SK-N-SH treated with all-trans-retinoic acid at 6 μM for 48 hours (cell line): ENCODE measurements at places on chromosomes 7 and 10.

DNA sequence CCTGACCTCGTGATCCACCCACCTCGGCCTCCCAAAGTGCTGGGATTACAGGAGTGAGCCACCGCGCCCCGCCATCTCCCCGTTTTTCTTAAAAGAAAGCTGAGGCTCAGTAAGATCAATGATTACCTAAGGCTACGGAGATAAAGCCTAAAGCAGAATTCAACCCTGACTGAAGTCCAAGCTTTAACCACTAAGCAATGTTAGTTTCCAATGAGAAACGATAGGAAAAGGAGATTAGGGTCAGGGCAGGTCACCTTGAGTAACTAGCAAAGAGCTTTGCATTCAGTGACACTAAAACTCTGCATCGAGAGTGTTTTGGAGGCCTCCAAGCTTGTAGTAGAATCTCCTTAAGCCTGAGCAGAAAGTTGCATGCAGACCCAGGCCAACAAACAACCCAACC, 17.6 kb upstream of the PRXL2A start:
- ATAC-seq = no peak

DNA sequence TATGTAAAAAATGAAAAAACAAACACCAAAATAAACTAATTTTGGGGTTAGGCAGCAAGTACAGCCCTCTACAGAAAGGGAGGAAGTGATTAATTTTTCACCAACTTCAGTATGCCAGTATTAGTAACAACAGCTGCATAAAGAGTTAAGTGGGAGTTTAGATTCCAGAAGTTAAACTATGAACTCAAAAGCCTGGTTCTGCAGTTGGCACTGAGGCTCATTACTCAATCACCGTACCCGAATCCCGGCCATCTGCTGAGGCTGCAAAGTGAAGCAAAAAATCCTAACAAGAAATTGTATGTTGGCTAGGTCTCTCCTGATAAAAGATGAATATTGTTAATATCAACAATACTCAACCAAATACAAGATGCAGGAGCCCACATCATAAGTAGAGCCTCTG, 4.0 kb downstream of the NUDT5 start:
- no peak for ATAC-seq

DNA sequence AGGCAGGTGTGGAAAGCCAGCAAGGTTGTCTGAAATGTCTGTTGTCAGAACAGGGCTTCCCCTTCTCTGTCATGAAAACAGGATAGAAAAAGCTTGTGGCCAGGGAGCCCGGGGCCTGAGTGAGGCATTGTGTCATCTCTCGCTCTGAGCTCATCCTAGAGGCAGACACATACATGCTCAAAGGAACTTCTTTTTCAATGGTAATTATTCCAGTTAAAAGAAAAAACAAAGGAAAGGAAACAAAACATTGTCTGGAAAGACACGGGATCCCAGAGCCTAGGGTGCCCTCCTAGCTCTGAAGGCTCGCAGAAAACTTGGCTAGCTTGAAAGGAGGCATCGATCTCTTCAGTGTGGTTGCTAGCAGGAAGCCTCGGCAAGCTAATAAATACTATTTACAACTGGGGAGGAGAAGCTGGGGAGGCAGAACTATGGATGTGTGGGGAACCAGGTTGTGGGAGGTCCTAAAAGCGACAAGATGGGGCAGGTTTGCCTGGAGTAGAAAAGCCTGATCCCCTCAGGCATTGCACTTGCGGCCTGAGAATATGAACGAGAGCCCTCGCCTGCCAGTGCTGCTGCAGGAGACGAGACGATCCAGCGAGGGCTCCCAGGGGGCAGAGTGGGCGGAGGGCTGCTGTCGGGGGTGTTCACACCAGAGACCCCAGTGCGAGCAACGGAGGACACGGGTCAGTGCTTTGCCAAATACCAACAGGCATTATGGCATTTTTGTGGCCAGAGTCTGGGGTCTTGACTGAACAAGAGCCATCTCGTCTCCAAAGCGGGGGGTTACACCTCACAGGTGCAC, 32.8 kb upstream of the DGKI start:
- no peak for ATAC-seq

GRCh38 chr10:88386204-88386788, 196.8 kb downstream of the RNLS start:
- ATAC-seq = peak; percentile 77

DNA sequence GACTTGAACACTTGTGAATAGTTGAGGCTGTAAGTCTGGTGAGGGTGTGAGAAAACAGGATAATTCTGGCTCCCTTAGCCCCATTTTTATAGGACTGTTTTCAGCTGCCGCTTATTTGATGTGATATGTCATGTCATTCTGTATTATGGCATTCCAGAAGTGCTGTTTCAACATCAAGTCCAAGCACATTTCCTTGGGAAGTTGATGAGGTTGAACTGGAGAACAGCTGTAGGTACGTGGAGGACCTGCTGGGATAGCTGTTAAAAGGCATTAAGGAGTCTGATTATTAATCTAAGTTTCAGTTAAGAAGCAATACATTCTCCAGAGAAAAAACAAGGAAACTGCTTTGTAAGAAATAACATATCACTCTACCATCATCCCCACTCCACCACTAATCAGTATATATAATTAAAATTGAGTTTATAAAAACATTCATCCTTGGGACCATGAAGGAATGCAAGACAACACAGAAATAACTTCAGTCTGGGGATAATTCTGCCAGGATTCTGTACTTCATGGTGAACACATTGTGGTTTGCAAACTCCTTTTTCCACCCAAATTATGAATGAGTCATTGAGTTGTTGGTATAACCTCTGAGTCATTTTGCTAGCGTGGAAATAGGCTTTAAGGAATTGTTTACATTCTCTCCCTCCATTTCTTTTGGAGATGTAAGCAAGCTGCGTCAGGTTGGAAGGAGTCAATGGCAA, 39.9 kb upstream of the TMEM229A start:
- no peak for ATAC-seq

DNA sequence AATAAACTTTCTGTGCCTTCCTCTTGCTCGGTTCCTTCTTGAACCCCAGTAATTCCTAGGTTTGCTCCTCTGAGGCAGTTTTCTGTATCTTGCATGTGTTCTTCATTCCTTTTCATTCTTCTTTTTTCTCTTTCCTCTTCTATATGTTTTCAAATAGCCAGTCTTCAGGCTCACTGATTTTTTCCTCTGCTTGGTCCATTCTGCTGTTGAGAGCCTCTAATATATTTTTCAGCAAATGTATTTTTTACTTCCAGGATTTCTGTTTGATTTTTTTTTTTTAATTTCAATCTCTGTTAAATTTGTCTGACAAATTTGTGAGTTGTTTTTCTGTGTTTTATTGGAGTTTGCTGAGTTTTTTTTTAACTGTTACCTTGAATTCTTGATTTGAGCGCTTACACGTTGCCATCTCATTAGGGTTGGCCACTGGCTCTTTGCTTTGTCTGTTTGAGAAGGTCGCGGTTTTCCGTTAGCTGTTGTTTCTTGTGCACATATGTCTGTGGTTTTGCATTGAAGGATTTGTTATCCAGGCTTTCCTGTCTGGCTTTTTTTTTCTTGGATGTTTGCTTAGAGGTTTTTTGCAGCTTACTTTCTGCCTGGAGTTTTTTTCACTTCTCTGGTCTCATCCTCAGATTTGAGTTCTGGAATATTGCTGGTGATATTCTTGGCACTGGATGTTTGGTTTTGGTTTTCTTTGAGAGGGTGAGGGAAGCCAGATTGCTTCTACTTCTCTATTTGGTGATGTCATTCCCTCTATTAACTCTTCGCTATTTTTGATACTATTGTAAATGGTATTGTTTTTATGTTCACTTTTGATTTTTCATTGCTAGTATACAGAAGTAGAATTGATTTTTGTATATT, 12.7 kb downstream of the SPRN start:
- ATAC-seq = no peak

DNA sequence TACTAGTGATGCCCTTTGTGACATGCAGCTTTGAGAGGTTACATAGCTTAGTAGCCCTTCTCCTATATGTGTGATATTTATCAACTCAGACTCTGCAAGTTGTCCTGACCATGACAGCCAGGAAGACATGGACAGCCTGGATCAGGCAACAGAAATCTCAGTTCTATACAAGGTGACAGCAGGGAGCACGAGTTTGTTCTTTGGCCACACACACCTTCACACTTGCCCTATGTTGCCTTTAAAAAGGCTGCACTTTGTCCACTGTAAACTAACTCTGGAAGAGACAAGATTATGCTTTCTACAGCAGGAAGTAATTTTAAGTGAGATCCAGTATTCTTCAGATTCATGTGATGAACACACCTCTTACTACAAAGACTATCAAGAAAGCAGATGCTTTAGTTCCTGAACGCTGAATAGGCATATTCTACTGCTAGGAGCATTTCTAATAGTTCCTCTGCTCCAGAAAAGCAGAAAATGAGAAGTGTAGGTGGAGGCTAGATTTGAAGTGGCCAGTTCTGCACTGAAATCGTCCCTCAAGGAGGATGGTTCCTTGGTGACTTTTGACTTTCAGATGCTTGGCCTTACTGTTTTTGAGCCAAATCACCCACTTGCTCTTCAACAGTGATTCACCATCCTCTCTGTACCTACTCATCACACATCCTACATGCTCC, 239.2 kb downstream of the COBL start:
- no peak for ATAC-seq

- ATAC-seq = no peak
Measured at GRCh38 chr7:104900525-104901239, 113.3 kb upstream of the KMT2E start.

- peak; percentile 95 for ATAC-seq
Measured at GRCh38 chr7:42911454-42912447, at the start of gene C7orf25. C7orf25 (minus strand) TSS chr7:42912070; CDS start chr7:42910900, 1,170 bp downstream.

- no peak for ATAC-seq
Measured at GRCh38 chr10:107687701-107688100, 523.2 kb upstream of the SORCS1 start.

DNA sequence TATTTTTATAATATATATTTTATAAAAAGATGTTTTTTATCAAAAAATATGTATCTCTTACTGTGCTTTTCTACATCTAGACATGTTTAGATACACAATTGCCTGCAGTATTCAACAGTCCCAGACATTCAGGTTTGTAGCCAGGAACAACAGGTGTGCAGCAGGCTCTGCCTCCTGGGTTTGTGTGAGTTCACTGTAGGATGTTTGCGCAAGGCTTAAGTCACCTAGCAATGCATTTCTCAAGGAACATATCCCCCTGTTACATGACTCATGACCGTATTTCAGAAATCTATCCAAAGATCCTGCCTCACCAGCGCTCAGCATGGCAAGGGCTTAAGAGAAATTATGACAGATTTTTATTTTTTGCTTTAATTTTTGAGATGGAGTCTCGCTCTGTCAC, 41.5 kb downstream of the PITRM1 start:
- no peak for ATAC-seq

DNA sequence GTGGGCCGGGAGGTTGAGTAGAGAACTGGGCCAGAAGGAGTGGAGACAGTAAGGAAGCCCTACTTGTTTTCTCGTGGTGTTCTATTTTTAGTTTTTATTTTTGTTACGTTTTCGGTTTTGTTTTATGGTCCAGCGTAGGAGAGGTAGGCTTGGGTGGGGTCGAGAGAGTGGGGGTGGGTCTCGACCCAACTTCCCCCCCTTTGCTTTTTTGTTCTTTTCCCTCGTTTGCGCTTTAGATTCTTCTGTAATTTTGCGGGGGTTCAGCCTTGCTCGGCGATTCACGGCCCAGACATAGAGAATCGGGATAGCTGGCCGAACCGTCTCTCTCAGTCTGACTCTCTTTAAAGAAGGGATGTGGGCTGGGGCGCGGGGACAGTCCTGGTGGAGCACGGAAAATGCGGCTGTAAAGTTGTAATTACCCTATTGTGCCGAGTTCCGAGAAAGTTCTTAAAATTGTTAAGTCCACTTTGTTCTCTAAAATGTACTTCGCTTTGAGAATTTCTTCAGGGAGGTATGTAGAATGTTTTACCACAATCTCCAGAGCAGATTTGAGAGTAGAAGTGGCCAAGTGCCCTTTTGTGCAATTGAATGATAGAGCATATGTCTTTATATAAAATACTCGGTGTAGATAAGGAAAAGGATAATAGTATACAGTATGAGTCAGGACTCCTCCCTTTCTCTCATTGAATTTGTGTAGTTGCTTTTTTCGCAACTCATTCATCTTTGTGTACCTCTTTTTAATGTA, 816 bp downstream of the DMTF1 start:
- peak; percentile 35 for ATAC-seq

DNA sequence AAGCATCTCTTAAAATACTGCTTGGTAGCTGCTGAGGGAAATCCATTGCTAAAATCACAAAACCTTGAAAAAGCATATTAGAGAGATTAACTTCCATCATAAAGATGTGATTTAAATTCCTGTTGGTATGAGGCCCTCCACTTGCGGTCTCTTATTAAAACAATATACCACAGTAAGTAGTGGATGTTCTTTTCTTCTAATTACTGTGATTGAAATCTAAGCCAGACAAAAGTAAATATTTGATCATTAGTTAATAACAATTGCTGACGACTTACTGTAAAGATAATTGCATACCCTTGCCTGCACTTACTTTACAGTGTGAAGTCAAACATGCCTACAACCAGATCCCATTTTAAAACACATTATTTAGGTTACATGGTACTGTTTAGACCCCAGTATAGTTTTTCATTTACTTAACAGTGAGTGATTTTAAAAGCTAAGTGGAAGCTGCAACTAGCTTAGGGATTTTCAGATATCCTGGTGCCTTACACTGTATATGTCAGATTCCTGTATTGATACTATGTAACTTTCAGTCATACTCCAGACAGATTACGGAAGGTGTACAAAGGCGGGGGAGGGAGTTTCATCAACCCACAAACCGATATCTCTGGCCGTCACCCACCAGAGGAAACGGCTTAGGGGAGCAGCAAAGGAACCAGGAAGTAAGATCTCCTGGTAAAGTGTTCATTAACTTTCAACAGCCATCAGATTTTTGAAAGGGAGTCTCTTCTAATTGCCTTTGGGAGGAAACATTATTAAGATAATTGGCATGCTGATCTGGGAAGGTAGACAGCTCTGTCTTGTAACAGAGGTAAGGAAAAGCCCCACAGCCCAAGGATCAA, 986 bp downstream of the NRP1 start:
- ATAC-seq = no peak

DNA sequence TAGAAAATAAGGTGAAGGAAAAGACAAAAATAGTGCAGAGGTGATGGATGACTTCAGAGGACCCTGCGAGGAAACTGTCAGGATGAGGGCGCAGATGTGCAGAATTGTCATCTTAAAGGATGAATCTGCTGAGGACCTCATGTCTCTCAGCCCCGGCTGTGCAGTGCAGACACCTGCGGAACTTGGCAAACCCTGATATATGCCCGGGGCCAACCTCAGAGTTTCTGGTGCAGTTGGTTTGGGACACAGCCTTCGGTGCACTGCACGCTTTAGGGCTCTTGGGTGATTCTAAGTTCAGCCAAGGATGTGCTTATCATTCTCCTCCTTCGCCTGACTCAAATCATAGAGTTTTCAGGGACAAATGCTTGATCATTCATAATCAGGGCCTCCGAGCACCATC, 310.1 kb downstream of the TCERG1L start:
- no peak for ATAC-seq

GRCh38 chr7:117269886-117270285, 53.0 kb downstream of the WNT2 start:
- peak; percentile 82 for ATAC-seq
